Endothelial cell (in vitro differentiated cells): ENCODE measurements at places on chromosomes 6 and 20.

- no peak for DNase-seq
Observed at GRCh38 chr6:39891976-39892375, 42.3 kb downstream of the MOCS1 start.

GRCh38 chr20:10665791-10666190, 8.0 kb downstream of the JAG1 start:
- DNase-seq = no peak

- DNase-seq = no peak
Observed at GRCh38 chr6:43943781-43944250, 173.8 kb downstream of the VEGFA start.

DNA sequence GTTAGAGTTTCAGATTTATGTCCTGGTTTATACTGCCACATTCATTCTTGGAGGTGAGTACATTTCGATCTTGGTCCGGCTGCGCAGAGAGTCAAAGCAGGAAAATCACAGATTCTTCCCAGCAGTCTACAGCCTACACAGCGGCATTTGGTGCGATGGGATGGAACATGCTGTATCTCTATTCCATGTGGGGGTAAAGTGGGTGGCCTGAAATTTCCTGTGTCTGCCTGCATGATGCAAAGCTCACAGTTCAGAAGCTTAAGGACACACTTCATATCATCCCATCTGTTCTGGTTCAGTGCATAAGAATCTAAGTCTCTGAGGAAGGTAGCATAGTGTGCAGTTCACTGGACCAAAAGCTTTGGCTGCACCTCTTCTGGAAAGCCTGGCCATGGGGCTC, at the start of gene DEFB127:
Gene DEFB127, plus strand, starts transcription at position 301 of the 400 bp plus-strand sequence. Its CDS starts 91 bp downstream, at position 392.
- no peak for DNase-seq

DNA sequence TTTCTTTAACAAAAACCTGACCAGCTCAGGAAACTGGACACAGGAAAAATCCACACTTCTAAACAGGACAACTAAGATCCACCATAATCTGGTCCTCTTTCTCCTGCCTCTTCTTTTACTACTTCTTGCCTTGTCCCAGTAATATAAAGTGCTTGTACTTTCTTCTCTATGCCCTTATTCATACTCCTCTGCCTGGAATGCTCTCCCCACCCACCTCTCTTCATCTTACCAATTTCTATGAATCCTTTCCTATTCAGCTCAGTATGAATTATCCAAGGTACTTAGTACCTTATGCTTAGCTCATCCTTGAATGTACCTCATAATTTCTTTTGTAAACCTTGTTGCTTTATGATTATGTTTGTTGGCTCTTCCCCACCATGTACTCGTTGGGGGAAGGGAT, 159.4 kb downstream of the CDK19 start:
- no peak for DNase-seq

GRCh38 chr6:27472617-27473400, at the start of gene ZNF184:
ZNF184 (minus strand) TSS chr6:27473105; CDS start chr6:27472294, 811 bp downstream.
- DNase-seq = peak; percentile 96

DNA sequence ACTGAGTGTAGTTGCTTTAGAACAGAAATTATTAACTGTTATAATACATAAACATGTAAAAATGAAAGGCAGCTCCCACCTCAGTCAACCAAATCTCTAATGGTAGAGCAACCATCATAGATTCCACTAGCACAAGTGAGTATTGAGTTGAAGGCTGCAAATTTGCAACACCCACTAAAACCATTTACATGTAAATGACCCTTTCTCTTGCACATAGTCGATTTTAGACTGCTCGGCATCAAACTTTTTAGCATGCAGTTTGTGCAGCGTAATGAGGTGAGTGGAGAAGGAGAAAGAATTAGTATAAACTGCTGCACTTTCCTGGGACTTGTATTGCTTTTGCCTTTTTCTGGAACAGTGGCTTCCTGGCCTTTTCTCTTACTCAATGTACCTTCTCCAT, 62.8 kb downstream of the FBXO5 start:
- DNase-seq = no peak

GRCh38 chr6:19755181-19755580, 82.0 kb upstream of the ID4 start:
- DNase-seq = no peak

- DNase-seq = no peak
Observed at GRCh38 chr6:81864124-81864523, 111.6 kb upstream of the TENT5A start.

DNA sequence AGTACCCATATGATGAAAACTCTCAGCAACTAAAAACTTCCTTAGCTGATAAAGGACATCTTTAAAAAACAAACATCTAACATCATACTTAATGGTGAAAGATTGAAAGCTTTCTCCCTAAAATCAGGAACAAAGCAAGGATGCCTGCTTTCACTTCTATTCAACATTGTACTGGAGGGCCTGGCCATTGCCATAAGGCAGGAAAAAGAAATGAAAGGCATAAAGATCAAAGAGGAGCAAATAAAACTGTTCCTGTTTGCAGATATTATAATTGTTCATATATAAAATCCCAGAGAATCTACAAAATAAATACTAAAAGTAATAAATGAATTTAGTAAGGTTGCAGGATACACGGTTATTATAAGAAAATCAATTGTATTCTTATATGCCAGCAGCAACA, 124.6 kb upstream of the ARMC2 start:
- no peak for DNase-seq

GRCh38 chr6:128421788-128422187, 98.6 kb downstream of the PTPRK start:
- DNase-seq = no peak

DNA sequence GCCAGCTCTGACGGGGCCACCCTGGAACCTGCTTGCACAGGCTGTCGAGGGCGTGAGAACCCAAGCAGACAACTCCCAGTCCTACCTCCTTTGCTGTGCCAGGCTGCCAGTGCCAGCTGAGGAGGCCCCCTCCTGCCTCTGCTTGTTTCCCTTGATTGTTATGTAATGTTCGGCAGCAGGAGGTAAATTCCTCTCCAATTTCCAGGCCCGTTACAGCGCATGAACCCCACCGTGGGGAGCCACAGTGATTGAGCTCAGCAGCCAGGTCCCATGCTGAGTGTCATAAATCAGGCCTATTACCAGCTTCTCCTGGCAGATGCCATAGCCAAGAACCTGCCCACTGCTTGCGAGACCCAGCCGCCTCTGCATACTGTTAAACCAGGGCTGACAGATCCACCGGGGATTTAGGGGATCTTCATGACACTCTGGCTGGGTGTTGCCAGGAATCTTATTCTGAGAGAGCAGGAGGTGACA, 320.5 kb downstream of the DHX35 start:
- DNase-seq = no peak

GRCh38 chr6:158333094-158333493, 20.8 kb downstream of the TULP4 start:
- DNase-seq = no peak

DNA sequence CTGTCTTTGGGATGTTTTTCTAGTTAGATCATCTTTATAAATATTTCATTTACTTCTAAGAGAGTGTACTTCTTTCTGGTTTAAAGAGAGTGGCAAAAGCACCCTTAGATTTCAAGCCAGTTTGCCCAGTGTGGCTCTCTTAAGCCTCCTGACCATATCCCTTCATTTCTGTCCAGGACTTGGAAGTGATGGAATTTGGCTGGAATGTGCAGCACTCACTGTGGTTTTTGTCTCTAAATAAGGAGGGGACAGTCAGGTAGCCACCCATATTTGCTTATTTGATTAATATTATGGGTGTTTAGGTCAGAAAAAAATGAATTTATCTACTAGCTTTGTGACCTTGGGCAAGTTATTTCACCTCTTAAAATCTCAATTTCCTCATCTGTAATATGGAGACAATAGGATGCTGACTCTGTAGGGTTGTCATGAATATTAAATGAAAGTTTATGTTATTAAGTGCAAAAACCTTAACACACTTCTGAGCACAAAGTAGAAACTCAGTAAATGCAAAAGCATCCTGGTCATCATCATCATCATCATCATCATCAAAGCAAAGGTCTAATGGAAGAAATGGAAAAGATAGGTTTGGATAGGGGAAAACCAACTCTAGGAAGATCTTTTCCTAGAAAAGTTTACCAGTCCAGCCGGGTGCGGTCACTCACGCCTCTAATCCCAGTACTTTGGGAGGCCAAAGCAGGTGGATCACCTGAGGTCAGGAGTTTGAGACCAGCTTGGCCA, 3.1 kb downstream of the CRYBG1 start:
- DNase-seq = no peak

- no peak for DNase-seq
Observed at GRCh38 chr20:22404419-22405170, 179.8 kb downstream of the FOXA2 start.

- DNase-seq = no peak
Observed at GRCh38 chr20:24966317-24967012, 17.4 kb downstream of the CST7 start.

DNA sequence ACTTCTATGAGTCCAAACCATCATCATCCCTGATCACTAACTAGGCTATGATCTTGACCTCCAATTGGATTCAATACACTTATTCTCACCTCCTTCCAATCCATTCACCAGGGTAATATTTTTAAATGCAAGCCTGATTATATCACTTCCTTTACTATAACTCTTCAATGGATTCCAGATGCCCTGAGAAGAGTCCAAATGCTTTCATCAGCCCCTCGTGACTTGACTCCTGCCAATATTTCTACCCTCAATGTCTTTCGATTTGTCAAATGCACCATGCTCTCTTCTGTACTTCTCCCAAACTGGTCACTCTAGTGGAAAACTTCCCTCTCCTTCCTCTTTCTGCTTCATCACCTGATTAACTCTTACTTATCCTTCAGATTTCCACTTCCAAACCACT, 70.8 kb downstream of the CD164 start:
- no peak for DNase-seq

DNA sequence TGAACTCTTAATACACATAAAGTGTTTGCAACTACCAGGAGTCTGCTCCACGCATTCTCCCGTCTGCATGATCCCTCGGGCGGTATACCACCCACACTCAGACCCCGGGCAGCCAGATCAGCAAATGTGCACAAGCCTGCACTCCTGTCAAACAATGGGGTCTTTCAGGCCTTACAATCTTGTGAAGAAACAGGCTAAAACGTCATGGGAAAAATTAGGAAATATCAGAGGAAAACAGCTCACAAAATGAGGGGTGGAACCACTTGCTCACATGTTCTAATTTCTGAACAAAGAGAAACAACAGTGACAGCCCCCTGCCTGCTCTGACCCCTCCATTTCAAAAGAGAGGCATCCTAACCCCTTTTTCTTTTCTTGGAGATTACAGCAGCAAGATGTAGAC, 69.4 kb downstream of the BACH2 start:
- no peak for DNase-seq

GRCh38 chr20:35561671-35562070, 19.8 kb downstream of the ERGIC3 start:
- DNase-seq = no peak

DNA sequence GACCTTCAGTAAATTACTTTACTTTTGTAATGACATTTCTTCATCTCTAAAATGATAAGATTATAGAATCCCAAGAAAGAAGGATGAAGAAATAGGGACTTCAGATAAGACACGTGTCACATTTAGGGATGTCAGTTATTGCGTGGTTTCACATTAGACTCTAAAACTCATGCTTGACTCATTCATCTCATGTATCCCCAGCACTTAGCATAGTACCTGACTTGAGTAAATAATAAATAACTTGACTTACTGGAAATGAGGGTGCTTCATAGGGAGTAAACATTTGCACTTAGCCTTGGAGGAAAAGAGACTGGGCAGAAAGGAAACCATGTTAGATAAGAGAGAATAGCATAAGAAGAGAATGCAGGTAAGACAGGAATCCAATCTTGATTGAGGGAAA, 37.2 kb downstream of the VTA1 start:
- no peak for DNase-seq

GRCh38 chr20:4544765-4545164, 176.9 kb upstream of the PRND start:
- DNase-seq = no peak

DNA sequence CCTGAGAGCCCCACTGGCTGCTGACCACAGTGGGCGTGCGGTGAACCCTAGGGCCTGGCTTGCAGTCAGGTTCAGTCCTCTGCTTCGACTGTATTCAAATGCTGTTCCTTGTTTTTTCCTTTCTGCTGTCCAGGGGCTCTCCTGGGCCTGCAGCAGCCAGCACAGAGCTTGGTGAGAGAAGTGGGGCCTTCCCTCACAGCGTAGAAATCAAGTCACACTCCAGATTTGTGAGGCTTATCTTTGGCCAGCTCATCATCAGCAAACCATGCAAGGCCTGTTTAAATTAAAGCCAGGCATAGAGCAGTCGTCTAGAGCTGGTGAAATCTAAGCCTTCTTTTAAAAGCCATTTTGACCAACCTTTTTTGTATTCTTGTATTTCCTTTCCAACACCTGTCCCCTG, 8.4 kb downstream of the FAM120B start:
- no peak for DNase-seq

DNA sequence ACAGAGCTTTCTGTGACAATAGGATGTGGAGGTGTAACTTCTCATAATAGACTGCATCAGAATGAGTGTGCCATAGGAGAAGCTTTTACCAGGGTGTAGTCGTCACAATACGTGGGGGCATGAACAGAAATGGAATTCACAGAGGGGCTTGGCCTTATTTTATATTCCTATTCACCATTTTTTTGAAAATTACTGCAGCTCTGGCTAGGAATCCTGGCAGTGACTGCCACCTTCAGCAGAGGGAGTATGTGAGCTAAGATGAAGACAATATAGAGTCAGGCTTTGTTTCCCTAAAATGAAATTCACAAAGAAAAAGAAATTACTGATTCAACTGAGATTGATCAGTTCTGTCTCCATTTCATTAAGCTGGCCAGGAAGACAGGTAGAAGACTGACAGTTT, 13.9 kb downstream of the TOMM6 start:
- no peak for DNase-seq

GRCh38 chr6:70221025-70221714, 81.7 kb downstream of the COL9A1 start:
- DNase-seq = peak; percentile 12

GRCh38 chr20:44033344-44033743, 118.7 kb downstream of the TOX2 start:
- DNase-seq = no peak

- no peak for DNase-seq
Observed at GRCh38 chr6:53119772-53120409, 28.8 kb downstream of the GCM1 start.

GRCh38 chr6:53192682-53193188, 44.1 kb upstream of the GCM1 start:
- peak; percentile 12 for DNase-seq

- peak; percentile 58 for DNase-seq
Observed at GRCh38 chr20:44651684-44652423, at the start of gene ADA. ADA (minus strand) TSS chr20:44651699; CDS start chr20:44651607, 92 bp downstream.

DNA sequence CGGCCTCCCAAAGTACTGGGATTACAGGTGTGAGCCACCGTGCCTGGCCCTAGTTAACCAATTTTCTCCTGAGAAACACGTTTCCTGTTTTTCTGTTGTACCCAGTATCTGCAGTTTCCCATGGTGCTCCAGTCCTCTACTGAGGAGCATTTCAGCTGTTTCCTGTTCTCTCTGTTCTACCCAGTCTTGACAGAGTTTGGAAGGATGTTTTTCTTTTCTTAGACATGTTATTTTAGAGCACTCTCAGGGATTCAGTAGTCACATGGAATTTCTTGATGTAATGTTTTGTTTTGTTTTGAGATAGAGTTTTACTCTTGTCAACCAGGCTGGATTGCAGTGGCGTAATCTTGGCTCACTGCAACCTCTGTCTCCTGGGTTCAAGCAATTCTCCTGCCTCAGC, 129.8 kb upstream of the TIAM2 start:
- no peak for DNase-seq
